Inflammatory macrophage (primary cell): ENCODE measurements at places on chromosomes 13 and 19.

GRCh38 chr19:28914173-28914572 is 298.8 kb downstream of the UQCRFS1 start:
- DNase-seq, result no peak

DNA sequence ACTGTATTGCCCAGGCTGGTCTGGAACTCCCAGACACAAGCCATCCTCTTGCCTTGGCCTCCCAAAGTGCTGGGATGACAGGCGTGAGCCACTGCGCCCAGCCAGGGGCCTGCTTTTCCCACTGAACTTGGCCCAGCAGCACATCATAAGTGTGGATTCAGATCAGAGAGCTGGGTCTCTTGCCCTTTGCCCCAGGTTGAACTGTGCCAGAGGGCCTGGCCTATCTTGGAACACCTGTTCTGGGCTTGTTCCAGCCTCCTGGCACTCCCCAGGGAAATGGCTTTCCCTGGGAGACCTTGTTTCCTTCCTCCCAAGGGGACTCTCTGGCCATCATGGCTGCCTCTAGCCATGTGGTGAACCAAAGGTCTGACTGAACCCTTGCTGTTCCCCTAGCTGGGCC is 3.4 kb downstream of the CC2D1A start:
- DNase-seq, result no peak

DNA sequence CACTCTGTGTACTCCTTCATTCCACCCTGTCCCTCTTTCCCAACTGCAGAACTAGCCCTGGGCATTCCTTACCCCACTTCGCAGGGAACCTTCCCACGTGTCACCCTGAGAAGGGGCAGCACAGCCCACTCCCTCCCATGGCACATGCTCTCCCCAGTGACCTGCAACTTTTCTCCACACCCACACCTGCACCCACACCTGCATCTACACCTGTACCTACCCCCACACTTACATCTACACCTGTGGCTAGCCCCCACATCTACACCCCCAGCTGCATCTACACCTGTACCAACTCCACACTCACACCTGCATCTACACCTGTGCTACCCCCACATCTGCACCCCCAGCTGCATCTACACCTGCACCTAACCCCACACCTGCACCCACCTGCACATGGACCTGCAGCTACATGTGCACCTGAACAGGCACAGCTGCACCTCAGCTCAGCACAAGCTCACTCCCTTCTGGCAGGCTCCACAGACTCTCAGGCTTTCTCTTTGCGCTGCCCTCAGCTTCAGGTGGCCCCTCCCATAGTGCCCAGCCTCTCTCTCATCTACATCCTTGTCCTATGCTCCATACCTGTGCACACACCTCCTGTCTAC is 234.1 kb downstream of the TUBA3C start:
- DNase-seq, result no peak

DNA sequence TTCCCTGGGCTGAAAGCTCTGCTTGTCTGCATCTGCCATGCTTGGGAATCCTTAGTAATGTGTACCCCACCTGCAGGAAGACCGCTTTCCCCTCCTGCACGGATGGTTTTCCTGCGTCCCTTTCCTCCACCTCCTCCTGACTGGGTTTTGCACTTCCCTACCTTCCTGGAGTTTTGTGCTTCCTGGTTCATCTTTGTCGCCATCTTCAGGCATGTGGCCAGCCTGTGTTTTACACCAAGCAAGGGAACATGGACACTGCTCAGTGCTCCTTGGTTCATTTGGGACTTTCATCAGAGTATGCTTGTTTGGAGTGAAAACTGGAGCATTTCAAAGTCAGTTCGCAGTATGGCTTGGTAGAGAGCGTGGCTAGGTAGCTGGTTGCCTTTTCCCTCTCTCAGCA is 30.7 kb downstream of the ERICH6B start:
- no peak for DNase-seq

DNA sequence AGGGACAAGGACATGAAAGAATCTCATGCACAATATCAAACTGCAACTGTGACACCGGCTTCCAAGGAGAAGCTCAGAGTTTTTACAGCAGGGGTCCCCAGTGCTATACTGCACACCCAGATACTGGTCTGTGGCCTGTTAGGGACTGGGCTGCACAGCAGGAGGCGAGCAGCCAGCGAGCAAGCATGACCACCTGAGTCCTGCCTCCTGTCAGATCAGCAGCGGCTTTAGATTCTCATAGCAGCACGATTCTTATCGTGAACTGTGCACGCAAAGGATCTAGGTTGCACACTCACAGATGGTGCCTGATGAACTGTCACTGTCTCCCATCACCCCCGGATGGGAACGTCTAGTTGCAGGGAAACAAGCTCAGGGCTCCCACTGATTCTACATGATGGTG is 13.1 kb upstream of the CD22 start:
- DNase-seq, result no peak

DNA sequence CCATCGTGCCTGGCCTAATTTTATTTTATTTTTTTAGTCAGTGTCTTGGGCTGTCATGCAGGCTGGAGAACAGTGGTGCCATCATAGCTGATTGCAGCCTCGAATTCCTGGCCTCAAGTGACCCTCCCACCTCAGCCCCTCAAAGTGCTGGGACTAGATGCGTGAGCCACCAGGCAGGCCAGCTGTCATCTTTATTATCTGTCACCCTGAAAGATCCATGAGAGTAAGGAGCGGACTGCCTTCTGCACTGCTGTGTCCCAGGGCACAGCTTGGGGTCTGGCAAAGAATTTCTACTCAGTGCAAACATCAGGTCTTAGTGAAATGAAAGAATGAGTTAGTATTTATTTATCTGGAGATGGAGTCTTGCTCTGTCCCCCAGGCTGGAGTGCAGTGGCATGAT is 9.5 kb upstream of the TLE5 start:
- DNase-seq, result no peak
